Adipose tissue (tissue), 3 donors: ENCODE measurements at places on chromosomes 12 and 14. TPM values are rescaled to one million over a fixed set of nuclear protein-coding genes. Genes with fewer than 3 reads are reported as not detected.

Gene LIN7A
- 0.53 TPM for polyA plus RNA-seq

Gene TMEM132D
- polyA plus RNA-seq: not detected

Gene OLR1
- 2.4 TPM for polyA plus RNA-seq

Gene ZBTB25
- 4.0 TPM for polyA plus RNA-seq

Gene KRT83
- polyA plus RNA-seq: not detected

Gene SERPINA6
- polyA plus RNA-seq: 3.5 TPM

Gene ADGRD1
- 3.3 TPM for polyA plus RNA-seq

Gene DHRS2
- 0.59 TPM for polyA plus RNA-seq

Gene SCN8A
- 0.11 TPM for polyA plus RNA-seq

Gene KRT72
- 0.21 TPM for polyA plus RNA-seq

Gene TAS2R9
- not detected for polyA plus RNA-seq

Gene AHNAK2
- 15.6 TPM for polyA plus RNA-seq

Gene TMTC1
- polyA plus RNA-seq: 35.1 TPM

Gene KLHDC1
- polyA plus RNA-seq: 2.6 TPM

Gene EP400
- 6.1 TPM for polyA plus RNA-seq

Gene RILPL1
- polyA plus RNA-seq: 10.7 TPM
